ENCODE measurements at places on chromosomes 11 and 22.

DNA sequence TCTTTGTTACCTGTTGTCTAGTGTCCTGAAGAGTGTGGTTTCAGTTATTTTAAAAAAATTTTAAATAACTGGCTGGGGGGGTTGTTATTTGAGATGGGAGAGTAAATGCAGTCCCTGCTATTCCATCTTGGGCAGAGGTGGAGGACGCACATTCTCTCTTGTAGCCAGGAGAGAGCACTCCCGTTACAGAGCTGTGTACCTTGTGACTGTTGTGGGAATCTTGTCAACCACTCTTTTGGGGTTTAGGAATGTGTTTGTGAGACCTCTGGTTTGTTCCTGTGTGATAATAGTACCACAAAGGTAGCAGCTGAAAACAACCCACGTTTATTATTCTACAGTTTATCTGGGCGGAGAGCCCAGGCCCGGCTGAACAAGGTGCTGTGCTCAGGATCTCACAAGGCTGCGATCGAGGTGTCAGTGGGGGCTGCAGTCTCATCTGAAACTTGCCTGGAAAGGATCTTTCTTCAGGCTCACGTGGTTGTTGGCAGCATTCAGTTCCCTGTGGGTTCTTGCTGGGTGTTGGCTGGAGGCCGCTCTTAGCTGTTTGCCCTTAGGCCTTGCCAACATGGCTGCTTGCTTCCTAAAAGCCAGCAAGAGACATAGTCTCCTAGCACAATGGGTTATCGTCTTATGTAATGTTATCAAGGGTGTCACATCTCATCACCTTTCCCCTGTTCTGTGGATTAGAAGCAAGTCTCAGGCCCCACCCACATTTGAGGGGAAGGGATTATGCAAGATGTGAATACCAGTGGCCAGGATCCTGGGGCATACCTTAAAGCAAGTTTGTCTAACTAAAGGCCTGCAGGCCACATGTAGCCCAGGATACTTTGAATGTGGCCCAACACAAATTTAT lies 20.6 kb downstream of the IGHMBP2 start:
- DNase-seq: no peak

GRCh38 chr11:77147036-77147315 lies 18.9 kb downstream of the MYO7A start:
- DNase-seq: no peak

DNA sequence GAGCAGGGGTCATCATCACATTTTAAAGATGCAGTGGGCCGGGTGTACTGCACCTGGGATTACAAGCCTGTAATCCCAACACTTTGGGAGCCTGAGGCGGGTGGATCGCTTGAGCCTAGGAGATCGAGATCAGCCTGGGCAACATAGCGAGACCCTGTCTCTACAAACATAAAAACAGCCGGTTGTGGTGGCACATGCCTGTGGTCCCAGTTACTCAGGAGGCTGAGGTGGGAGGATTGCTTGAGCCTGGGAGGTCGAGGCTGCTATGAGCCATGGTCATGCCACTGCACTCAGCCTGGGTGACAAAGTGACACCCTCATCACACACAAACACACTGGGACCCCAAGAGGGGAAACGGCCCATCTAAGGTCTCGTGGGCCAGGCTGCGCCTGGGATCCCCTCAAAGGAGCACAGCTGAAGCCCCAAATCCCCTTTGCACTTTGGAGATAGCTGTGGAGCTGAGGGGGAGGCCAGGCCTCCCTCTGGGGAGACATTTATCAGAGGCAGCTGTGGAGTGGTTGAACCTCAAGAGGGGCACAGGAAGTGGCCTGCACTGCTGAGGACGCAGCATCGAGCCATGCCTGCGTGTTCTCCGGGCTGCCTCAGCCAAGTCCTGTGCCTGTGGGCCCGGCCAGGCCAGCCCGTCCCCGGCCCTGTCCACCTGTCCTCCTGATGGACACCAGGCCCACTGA lies 27.5 kb downstream of the OSBPL5 start:
- no peak for DNase-seq

- no peak for DNase-seq
Observed at GRCh38 chr22:39513791-39514190, 6.6 kb upstream of the ATF4 start.

- no peak for DNase-seq
Observed at GRCh38 chr11:70528046-70528793, 129.9 kb downstream of the CTTN start.

- DNase-seq: no peak
Observed at GRCh38 chr22:47769652-47770051, 1007.2 kb downstream of the TBC1D22A start.

DNA sequence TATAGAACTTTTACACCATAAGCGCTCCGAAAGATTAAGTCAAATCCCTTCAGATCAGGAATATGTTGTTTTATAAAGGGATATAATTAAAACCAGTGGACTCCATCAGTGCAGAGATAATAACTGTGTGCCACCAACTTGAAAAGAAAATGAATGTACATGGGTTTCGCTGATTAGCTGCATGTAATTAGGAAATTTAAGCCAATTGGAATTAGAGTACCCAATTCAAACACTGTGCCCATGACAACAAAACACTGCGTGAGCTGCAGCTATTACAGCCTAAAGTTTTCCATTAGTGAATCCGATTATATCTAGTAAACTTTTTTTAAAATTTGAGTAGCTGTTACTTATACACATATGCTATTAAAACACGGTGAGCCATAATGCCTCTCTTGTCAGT lies 392.3 kb upstream of the ARHGAP42 start:
- no peak for DNase-seq

GRCh38 chr11:71548716-71549151 lies 514 bp downstream of the KRTAP5-9 start:
- DNase-seq: no peak

- no peak for DNase-seq
Observed at GRCh38 chr22:49906071-49906798, 12.0 kb downstream of the ALG12 start.

DNA sequence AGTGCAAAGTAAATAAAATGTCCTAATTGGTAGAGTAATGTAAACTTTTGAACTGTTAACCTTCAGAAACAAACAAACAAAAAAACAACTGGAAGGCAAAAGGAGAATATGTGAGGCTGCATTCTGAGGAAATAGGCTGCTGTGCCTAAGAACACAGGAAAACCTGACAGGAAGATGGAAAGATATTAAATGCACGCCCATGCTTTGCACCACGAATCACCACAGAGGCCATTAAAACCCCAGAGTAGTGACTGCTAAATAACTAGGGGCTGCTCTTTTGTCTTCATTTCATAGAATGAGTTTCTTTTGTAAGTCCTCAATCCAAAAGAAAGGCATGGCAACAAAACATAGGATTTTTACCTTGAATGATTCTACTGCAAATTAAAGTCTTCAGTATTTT lies 436.0 kb downstream of the RAB38 start:
- no peak for DNase-seq

GRCh38 chr11:132872211-132872610 lies 660.1 kb downstream of the OPCML start:
- DNase-seq: no peak

DNA sequence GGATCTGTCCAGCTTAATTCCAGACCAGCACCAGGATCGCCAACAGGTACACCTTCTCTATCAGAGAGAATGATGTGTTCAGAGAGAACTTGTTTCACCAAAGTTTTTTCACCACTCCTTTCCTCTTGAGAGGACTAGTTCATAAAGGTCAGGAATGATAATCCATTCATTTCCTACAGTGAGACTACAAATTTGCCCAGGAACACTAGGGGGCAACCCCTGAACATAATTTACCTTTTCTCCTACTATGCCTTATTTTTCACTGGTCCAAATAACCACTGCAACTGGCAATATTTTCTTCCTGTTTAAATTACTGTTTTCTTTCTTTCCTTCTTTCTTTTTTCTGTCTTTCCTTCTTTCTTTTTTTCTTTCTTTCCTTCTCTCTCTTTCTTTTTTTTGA lies 22.5 kb downstream of the CAVIN3 start:
- no peak for DNase-seq

- no peak for DNase-seq
Observed at GRCh38 chr11:84564867-84565184, 1062.3 kb downstream of the DLG2 start.

- DNase-seq: no peak
Observed at GRCh38 chr22:48761546-48761945, 1066.1 kb downstream of the BRD1 start.

Measured in astrocyte of the spinal cord (primary cell).